Activated gamma-delta T cell treated with Interleukin-2 at 50 U/mL for 16 hours (primary cell): ENCODE measurements at places on chromosomes 16 and 17.

DNA sequence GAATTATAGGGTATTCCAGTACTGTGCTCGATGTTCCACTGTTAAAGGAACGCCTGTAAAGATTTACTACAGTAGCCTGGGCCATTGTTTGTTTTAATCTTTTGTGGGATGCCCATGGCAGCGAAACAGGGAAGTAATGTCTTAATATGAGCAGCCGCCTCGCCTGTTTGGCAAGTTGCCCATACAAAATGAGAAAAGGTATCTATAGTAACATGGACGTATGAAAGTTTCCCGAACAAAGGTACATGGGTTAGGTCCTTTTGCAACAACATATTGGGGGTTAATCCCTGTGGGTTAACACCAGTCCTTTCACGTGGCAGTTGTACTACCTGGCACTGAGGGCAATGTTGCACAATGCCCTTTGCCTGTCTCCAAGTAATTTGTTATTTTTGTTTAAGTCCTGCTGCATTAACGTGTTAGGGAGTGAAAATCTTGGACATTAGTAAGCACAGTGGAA, 21.1 kb upstream of the TMC5 start:
- DNase-seq: no peak

GRCh38 chr16:55508941-55509931, at the start of gene LPCAT2:
Gene LPCAT2 (plus strand): TSS chr16:55509072. CDS start chr16:55509182, 110 bp downstream.
- DNase-seq: no peak

GRCh38 chr16:23634461-23635036, 6.6 kb downstream of the PALB2 start:
- DNase-seq: no peak

- DNase-seq: no peak
Observed at GRCh38 chr17:53896047-53896446, 73.3 kb downstream of the KIF2B start.

DNA sequence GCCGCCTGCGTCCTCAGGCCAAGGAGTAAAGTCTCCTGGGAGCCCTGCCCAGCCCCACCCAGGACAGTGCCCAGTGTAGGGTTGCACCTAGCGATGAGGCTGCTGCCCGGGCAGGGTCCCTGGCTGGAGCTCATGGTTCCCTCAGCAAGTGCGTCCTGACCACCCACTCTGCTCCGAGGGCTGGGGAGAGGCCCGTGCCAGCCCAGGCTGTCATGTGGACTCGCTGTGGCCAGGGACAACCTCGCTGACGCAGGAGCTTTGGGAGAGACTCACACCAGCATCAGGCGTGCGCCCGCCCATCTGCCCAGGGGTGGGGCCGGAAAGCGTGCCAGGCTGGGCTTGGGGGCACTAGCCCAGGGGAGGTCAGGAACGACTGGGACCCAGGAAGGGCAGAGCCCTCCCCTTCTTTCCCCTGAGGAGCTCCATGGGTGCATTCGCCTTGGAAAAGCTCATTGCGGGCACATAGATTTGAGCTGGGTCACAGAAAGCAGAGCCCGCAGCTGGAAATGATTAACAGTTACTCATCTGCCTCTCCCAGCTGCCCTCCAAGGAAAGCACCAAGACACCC, 19.7 kb downstream of the DPEP1 start:
- DNase-seq: no peak

DNA sequence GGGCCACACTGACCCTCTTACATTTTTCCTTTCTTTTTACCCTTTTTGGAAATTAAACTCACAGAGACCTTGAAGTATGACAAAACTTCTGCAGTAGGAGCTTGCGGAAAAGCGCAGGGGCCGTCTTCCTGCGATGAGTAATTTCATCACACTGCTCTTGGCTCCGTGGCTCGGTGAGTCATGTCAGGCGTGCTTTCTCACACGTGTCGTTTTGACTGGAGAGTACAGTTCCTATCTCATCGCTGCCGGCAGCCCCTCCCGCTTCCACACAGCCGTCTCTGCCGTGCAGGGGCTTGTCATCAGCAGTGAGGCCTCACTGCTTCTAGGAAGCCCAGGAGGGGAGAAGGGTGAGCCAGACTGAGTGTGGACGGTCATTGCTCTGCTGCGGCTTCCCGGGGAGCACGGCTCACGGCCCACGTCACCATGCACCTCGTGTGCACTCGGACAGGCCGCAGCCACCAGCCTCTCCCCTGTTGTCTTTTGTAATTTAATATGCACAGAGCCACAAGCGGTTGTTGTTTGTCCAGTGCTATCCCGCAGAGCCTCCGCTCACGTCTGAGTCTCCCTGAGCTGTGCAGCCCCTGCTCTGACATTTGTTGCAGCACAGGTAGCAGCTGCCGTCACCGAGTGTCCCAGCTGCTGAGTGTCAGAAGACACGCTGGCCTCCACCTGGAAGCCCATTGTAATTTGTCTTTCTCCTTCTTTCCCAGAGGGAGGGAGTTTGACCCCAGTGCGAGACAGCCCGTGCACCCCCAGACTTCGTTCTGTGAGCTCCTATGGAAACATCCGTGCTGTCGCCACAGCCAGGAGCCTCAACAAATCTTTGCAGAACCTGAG, 99.4 kb upstream of the CHMP6 start:
- peak; percentile 72 for DNase-seq

- no peak for DNase-seq
Observed at GRCh38 chr17:9468532-9468931, 107.1 kb downstream of the STX8 start.

- no peak for DNase-seq
Observed at GRCh38 chr16:86410529-86410928, 99.8 kb upstream of the FOXF1 start.

DNA sequence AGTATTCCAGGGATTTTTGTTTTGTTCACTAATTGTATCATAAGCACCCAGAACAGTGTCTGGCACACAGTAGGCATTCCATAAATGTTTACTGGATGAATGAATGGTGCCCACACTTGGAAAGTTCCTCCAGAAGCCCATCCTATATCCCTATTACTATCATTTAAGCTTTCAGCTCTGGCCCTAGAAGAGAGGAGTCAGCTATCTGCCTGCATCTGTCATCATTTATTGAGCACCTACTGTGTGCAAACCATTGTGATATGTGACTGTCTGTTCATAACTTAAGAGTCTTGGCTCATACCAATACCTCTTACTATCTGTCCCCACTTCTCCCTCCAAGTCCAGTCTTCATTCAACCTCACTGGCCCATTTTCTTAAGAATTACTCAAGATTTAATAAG, 20.1 kb upstream of the SP6 start:
- DNase-seq: no peak

DNA sequence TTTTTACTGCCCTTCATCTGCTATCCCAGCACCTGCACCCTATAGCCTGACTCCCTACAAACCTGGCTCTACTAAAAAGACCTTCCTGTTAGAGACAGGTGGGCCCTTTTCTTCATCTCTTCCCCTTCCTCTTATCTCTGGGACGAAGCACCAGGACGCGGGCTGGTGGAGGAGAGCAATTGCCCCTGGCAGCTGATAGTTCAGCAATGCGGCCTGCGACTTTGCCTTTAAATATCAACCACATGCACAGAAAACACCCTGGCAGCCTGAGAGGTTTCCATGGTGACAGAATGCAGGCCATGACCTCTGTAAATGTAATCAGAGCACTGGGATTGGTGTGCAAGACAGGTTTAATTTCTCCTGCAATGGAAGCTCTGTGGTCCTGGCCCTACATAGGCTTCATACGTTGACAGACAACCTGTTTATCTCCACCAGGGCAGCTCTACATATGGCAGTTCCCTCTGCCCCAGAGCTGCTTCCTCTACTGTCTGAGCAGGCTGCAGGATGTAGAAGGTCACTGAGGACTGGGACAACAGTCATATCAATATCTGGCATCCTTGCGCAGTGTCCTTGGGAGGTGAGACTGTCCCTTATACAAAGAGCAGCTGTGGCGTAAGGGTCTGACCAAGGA, 10.0 kb upstream of the SKAP1 start:
- peak; percentile 47 for DNase-seq

- no peak for DNase-seq
Observed at GRCh38 chr16:5478036-5478435, 380.4 kb upstream of the EEF2KMT start.

GRCh38 chr17:74430385-74430705, 1.5 kb upstream of the GPRC5C start:
- DNase-seq: no peak

- DNase-seq: no peak
Observed at GRCh38 chr17:82678265-82678891, 20.1 kb downstream of the RAB40B start.

GRCh38 chr17:80106176-80106575, 4.8 kb downstream of the GAA start:
- no peak for DNase-seq

DNA sequence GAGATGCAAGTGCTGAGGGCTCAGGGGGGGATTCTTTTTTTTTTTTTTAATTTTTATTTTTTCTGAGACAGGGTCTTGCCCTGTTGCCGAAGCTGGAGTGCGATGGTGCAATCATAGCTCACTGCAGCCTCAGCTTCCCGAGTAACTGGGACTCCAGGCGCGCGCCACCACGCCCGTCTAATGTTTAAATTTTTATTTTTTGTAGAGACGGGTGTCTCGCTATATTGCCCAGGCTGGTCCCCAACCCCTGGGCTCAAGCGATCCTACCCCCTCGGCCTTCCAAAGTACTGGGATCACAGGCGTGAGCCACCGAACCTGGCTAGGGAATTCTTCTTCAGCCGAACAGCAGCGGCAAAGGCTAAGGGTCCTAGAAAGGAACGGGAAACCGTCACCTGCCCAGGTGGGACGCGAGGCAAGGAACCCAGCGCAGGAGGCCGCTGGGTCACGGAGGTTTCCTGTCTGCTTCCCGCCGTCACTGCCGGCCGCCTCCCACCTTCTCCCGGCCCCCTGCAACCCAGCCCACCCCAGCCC, 13.3 kb upstream of the OR1F1 start:
- no peak for DNase-seq

DNA sequence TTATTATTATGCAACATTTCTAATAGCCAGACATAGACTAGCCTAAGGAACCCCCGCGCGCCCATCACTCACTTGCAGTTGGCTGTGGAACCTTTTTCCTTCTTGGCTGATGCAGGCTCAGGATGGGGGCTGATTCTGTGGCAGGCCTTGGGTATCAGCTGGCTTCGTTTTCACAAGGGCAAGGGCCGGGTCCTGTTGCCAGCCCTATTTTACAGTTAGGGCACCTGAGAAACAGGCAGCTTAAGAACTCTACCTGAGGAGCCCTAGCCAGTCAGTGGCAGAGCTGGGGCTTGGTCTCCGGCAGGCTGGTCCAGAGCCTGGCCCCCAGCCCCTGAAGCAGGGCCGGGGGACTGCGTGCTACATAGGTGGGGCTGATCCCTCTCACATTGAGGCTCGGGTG, 28.7 kb downstream of the ADGRG5 start:
- DNase-seq: no peak

- no peak for DNase-seq
Observed at GRCh38 chr16:49181791-49182518, 99.7 kb downstream of the CBLN1 start.

DNA sequence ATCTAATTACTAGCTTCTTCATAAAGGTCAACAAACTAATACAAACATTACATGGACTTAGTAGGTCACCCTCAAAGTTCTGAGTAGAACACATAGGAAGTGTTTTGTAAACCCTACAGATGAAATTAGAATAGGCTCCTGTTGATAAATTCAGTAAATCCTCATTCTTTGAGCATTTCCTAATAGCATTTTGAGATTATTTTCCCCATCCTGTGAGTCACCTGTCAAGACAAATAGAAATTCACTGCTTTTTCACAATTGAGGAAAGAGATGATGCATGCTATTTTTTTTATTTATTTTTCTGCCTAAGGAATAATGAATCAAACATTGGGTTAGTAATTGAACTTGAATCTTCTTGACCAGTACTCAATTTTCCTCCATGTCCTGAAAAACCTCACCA, 666.7 kb upstream of the GOT2 start:
- no peak for DNase-seq

- no peak for DNase-seq
Observed at GRCh38 chr17:43660816-43661493, 767 bp downstream of the MEOX1 start.

GRCh38 chr17:51734462-51734861, 424.1 kb downstream of the CA10 start:
- no peak for DNase-seq

DNA sequence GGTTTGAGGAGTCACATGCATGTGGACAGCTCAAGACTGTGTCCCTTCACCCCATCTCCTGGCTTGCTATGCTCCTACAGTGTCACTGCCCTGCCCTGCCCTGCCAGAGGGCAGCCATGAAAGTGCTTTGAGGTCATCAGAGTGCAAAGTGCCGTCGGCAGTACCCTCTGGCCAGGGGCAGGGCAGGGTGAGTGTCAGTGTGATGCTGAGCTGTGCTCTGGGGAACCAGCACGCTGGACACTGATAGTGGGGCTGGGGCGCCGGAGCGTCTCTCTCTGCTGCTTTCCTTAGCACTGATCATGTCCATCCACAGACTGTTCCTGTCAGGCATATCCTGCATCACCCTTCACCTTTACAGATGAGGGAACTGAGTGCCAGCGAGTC, 1.6 kb upstream of the SPATA32 start:
- no peak for DNase-seq

GRCh38 chr16:1317479-1318267, 8.2 kb downstream of the UBE2I start:
- DNase-seq: no peak

- no peak for DNase-seq
Observed at GRCh38 chr17:1715803-1716075, 5.6 kb upstream of the TLCD2 start.

DNA sequence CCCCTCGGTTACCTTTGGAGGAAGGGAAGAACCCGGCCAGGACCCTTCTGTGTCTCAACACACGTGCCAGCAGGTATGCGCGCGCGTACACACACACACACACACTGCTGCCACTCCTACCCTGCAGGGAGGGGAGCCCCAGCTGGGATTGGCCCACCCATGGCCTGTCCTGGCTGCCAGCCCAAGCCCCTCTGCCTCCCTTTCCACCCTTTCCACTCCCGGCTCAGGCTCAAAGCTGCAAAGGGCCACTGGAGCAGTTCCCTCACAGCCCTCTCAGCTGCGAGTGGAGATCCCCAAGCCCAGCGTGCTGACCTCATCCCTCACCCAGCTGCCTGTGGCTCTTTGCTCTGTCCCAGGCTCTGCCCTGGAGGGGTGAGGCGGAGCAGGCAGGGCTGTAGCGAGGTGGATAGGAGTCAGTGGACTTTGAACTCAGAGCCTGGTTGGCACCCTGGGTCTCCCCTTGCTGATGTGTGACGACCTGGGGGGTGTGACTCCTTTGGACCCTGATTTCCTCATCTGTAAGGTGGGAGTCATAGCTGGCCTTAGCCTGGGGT, 14.5 kb downstream of the KIF19 start:
- DNase-seq: no peak

- DNase-seq: no peak
Observed at GRCh38 chr16:48003206-48003907, 152.4 kb downstream of the ABCC12 start.

GRCh38 chr17:81738801-81739393, 26.8 kb downstream of the SLC25A10 start:
- DNase-seq: no peak

DNA sequence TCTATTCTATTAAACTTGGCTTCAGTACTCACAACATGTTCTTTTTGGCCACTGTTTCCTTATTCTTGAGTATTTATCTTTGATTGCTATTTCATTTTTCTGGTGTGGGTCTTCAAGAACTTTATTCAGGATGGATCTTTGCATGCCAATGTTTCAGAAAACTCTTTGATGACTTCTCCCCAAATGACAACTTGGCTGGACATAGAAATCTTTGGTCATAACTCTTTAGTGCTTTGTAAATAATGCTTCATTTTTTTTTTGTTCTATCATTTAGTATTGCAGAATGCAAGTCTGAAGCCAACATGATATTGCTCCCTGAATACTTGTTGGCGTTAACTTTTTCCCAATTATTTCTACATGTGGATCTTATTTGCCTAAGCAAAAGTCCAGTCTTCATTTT, 103.6 kb upstream of the HS3ST2 start:
- no peak for DNase-seq
